ENCODE measurements at places on chromosomes 16 and 17.

GRCh38 chr17:63699638-63700527, at the start of gene LIMD2:
TSS of gene LIMD2 (minus strand) at chr17:63700125. CDS start at chr17:63699298, 827 bp downstream.
- DNase-seq, result no peak

- DNase-seq, result no peak
Measured at GRCh38 chr17:27512511-27513346, 56.5 kb downstream of the KSR1 start.

DNA sequence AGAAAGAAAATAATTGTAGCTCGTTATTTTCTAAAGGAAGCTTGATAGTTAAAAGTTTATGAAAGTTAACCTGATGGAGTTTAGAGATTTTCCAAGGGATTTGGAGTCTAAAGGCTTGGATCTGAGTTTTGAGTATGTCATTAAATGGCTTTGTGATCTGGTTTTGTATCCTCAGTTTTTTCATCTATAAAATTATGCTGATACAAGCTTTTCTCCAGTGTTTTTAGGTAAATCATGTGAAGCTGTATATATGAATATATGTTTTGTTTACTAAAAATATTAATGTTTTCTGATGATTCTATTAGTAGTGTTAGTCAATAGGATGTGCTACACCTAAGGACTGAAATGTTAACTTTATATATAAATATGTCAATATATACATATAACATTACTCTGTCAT, 727.8 kb downstream of the CDH11 start:
- DNase-seq, result no peak

GRCh38 chr16:79092846-79093245, 507.7 kb downstream of the MAF start:
- no peak for DNase-seq

GRCh38 chr17:6695051-6695450, 18.1 kb downstream of the SLC13A5 start:
- no peak for DNase-seq

DNA sequence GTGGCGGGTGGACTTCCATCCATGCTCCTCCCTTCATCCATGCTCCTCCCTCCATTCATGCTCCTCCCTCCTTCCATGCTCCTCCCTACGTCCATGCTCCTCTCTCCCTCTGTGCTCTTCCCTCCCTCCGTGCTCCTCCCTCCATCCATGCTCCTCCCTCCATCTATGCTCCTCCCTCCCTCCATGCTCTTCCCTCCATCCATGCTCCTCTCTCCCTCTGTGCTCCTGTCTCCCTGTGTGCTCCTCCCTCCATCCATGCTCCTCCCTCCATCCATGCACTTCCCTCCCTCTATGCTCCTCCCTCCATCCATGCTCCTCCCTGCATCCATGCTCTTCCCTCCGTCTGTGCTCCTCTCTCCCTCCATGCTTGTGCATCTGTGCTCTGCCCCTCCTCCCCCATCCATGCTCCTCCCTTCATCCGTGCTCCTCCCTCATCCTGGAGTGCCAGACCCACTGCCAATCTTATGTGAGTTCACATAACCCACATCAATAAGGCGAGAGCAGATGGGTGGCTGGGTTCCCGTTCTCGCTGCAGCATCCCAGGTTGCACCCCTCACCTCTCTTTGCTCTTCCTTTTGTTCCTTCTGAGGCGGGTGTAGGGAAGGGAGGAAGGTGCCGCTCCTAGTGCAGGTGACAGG, 22.8 kb downstream of the KSR1 start:
- DNase-seq, result no peak

DNA sequence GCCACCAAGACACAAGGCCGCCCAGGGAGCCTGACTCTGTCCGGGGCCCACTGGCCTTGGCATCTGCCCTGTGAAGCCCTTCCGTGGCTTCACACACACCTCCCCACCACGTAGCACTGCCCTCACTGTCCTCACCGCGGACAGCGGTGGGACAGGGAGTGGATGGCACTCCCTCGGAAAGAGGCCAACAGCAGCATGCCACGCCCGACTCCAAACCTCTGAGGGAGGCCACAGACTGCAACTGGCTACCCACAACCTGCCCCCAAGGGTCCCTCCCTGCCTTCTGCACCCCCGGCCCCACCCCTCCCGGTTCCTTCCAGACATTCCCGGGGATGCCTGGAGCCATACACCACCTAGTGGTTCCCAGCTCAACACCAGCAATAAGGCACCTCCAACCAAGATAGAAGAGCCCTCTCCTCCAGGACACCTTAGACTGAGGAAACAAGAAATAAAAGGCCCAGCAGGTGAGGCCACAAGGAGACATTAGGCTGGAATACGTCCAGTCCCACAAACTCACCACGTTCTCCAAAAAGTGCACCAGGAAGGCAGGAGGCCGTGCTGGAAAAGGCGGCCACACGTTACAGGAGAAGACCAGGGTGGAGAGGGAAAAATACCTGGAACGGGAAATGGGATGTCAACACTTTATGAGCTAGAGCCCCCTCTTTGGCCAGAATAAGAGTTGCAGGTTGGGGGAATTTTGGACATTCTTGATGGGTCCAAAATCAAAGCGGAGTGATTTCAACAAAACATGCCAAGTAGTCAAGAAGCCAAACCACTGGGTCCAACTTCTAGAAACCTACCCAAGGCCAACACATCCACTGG, 310.0 kb downstream of the SOX9 start:
- DNase-seq, result no peak

DNA sequence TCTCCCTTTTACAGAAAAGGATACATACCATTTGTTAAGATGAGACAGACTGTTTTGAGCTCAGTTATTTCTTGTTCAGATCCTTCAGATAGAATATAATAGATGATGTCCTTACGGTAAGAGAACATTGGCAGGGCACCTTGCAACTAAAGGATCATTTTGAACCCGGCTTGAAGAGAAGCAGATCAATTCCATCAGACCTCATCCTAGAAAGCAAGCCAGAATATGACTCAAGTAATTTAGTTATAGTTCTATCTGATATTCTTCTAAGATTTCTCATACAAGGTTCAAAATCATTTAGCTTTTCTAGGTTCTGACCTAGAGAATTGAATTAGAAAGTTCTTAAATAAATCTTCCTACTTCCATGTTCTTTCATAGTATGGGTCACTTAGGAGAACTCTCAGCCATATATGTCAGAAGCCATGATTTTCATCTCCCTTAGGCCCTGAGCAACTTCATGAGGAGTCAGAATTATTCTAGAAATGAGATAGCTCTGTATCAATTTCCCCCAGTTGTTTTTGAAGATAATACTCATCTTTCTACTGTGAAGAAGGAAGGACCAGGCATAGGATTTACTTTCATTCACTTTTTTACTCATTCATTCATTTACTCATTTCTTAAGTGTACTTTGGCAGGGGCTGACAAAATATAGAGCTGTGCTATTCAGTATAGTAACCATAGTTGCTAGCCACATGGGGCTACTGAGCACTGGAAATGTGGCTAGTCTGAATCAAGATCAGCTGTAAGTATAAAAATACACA, 2.5 kb upstream of the CMTM1 start:
- no peak for DNase-seq

DNA sequence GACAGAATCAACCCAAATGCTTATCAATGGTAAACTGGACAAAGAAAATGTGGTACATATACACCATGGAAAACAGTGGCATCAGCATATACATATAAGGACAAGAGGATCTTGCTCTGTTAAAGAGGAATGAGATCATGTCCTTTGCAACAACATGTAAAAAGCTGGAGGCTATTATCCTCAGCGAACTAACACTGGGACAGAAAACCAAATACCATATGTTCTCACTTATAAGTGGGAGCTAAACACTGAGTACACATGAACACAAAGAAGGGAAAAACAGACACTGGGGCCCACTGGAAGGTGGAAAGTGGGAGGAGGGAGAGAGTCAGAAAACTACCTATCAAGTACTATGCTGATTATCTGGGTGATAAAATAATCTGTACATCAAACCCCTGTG, 447.3 kb upstream of the MAF start:
- DNase-seq, result no peak

Measured in AG04449 (cell line).